Ureter (tissue), 1 donor: ENCODE measurements at places on chromosomes 16 and 17.

DNA sequence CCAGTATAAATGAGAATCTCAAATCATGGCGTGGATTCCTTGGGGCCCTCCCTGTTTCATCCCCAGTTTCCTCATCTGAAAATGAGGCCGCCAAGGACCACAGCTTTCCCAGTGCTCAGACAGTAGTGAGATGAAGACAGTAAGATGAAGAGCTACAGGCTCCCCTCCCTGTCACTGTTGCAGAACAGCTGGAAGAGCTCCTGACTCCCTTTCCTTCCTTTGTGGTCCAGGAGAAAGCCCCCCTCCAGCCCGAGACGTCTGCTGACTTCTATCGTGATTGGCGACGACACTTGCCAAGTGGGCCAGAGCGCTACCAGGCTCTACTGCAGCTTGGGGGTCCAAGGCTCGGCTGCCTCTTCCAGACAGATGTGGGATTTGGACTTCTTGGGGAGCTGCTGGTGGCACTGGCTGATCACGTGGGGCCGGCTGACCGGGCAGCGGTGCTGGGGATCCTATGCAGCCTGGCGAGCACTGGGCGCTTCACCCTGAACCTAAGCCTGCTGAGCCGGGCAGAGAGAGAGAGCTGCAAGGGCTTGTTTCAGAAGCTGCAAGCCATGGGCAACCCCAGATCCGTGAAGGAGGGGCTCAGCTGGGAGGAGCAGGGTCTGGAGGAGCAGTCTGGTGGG, 3.0 kb upstream of the EFTUD2 start:
- DNase-seq, result no peak

- no peak for DNase-seq
Measured at GRCh38 chr17:44552361-44552760, 4.9 kb upstream of the FZD2 start.

DNA sequence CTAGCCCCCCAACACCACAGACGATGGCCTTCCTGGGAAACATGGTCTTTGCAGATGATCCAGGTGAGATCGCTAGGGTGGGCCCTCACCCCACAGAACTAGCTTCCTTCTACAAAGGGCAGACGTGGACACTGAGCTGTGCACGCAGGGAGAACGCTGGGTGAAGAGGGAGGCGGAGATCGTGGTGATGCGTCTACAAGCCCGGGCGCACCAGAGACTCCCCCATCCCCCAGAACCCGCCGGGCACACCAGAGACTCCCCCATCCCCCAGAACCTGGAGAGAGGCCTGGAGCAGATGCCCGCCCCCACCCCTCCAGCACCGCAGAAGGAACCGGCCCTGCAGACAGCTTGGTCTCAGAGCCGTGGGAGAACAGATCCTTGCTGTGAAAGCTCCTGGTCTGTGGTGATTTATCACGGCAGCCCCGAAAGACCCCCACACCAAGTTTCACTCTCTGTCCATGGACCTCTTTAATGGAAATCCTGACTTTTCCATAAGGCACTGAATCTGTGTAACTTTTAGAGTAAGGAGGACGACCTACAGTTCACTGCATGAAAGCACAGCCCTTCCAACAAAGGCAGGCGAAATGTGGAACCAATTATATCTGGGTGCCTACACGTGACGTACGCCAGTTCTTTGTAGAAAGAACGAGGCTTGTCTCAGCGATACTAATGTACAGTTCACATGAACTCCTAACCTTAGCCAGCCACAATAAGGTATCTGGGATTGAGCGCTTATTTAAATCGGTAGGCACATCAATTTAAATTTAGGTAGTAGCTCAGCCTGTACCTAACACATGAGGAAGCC, 88.5 kb downstream of the ANKRD11 start:
- DNase-seq, result no peak

- DNase-seq, result no peak
Measured at GRCh38 chr17:77958716-77959125, 218 bp downstream of the TNRC6C start.

GRCh38 chr16:28183484-28183883, 28.3 kb downstream of the XPO6 start:
- no peak for DNase-seq

DNA sequence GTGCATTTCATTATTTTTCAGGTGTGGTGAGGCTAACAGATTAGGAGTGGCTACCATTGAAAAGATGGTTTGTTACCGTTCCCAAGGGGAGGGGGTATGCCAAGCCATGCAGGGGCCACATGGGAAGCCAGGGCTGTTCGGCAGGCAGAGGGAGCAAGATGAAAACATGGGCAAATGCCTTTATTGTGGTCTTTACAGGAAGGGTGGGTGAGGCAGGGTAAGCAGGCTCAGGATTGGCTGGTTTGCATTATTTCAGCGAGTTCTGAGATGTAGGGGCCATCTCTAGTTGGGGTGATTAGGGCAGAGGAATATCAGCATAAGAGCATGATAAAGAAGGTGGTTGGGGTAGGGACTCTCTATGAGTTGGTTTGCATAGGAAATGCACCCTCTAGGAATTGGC, 117.6 kb downstream of the CCT6B start:
- no peak for DNase-seq

GRCh38 chr16:19102187-19102872, 11.4 kb upstream of the ITPRIPL2 start:
- no peak for DNase-seq

DNA sequence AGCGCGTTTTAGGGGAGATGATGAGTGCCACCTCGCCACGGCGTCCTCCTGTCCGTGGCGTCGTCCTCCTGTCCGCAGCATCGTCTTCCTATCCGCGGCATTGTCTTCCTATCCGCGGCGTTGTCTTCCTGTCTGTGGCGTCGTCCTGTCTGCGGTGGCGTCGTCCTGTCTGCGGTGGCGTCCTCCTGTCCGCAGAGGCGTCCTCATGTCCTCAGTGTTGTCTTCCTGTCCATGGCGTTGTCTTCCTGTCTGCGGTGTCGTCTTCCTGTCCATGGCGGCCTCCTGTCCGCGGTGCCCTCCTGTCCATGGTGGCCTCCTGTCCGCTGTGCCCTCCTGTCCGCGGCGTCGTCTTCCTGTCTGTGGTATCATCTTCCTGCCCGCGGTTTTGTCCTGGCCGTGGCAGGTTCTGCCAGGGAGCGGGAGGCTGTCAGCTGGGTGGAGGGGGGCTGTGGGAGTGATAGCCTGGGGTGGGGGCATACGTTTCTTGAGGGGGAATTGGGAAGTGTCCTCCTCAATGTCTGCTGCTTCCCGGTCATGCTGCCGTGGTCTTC, 30.9 kb downstream of the TBCD start:
- DNase-seq, result no peak

GRCh38 chr16:69404275-69404805, 18.5 kb upstream of the TERF2 start:
- no peak for DNase-seq

- DNase-seq, result no peak
Measured at GRCh38 chr17:56752263-56752836, 81.4 kb downstream of the C17orf67 start.
